ENCODE measurements at places on chromosomes 2 and 18.

- no peak for DNase-seq
Measured at GRCh38 chr18:54206447-54206846, 18.0 kb downstream of the MBD2 start.

DNA sequence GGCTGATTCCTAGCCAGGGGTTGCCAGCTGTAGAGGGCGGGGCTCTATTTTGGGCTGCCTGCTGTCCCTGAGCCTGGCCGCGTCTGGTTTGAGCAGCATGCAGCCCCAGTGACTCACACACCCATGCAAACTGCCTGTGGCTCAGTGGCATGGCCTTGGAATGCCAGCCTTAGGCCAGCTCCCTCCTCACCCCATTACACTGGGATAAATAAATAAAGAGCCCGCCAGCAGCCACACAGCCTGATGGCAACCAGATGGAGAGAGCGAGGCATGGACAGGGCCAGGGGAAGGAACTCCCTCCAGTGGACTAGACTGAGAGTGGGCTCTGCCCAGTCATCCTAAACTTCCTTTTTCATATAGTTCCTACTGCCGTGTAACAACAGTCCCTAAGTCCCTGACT is 18.3 kb downstream of the NHEJ1 start:
- DNase-seq: no peak

DNA sequence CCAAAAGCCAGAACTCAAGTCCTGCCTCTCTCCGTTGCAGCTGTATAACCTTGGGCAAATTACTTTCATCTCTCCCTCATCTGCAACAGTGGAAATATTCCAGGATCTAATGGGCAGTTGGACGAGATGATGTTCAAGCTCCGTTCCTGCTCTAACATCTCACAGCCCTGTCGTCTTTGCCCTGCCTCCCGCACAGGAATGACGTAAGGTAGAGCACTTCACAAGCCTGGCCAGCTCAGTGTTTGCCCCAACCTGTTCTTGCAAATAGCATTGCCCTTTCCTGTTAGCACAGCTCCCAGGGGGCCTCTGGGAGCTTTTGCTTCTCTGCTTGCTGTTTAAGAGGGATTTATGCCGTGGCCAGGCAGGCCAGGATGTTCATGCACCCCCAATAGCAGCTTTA is 107.9 kb downstream of the KLHL29 start:
- no peak for DNase-seq

DNA sequence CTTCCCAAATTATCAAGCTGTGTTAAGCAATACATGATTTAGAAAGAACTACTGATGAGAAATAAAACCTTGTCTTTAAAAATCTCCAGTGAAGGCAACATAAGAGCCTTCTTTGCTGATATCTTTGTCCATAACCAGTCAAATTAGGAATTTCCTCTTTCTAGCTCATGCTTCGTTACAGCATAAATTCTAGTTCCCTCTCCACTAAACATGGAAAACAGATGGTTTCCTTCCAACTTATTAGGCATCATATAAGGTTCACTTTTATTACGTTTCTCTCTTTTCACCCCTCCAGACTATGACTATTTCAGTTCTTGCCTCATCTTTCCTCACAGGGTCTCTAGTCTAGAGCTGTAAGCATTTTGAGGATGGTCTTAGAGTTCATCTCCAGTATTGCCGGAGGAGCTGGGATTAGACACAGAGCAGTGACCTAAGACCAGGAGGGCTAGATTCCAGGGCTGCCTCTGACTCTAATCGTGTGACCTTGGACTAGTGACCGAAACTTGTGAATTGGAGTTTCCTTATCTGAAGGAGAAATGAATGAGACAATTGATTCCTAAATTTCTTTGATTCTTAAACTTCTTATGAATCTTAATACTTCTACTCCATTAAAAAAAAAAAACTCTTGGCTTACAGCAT is 195.5 kb upstream of the APCDD1 start:
- DNase-seq: no peak

DNA sequence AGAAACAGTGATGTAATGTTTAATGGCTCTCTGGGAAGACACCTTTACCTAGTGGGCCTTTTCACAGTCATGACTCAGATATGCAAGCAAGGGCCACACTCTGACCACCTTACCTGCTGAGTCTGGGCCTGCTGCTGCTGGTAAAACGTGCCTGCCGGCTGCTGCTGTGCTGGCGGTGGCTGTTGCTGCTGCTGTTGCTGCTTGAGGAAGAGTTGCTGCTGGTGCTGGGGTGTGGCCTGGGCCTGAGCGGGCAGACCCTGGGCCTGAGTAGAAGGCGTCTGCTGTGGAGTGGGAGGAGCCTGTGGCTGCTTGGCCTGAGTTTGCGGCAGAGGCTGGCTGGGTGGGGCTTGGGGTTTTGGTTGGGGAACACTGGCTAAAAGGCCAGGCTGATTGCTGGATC is 81.6 kb upstream of the NFU1 start:
- DNase-seq: no peak

DNA sequence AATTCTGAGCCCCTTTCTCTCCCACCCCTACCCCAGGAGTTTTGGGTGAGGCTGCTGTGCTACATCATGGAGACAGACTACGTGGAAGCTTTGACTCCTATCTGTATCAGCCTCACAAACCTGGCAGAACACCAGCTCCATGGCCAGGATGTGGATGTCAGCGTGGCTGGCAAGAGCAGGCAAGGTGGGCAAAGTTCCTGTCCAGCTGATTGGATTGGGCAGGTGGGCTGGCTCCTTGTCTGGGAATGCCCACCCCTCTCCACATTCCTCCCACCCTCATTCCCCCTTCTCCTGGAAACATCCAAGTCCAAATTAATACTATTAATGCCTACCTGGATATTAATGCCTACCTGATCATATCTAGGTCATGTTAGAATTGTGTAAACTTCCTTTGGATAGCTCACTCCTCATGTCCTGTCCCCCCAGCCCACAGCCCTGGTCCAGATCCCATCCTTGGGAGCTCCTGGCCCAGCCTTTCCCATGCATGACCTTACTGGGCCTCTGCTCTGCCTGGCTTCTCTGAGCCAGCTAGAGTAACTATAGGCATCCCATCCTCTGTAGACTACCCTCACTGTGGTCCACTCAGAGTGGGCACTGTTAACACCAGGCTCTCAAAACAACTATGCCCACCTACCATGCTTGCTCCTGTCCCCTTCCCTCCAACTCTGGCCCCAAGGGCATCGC is 24.1 kb downstream of the MROH2A start:
- DNase-seq: no peak

DNA sequence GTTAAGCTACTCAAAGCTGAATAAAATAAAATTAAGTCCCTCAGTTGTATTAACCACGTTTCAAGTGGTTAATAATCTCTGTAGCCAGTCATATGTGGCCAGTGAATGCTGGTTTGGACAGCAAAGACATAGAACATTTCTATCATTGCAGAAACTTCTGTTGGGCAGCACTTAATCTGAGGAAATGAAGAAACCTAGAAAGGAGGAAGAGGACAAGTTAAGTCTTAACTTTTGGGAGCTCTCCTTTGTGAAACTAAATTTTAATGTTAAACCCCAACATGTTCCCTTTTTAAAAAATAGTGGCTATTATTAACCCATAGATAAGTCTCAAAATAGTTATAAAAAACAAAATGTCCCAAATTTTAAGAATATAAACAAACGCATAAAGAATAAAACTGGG is 421.3 kb downstream of the ARHGAP15 start:
- DNase-seq: no peak

- no peak for DNase-seq
Measured at GRCh38 chr2:151002959-151003600, 258.6 kb downstream of the RBM43 start.
